NCI-H187 (cell line): ENCODE measurements at places on chromosomes 2 and 18.

DNA sequence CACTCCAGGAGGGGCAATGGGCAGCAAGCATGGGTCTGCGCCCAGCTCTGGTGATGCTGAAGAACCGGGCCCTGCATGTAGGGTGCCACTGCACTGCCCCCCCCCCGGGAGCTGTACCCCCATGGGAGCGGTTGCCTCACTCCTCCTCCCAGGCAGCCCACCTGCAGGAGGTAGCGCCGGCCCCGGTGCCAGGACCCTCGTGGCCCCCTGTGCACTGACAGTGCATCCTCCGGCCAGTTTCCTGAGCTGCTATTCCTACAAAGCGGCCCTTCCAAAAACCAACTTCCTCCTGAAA, 109.4 kb downstream of the ZNF516 start:
- DNase-seq, result no peak

- no peak for DNase-seq
Measured at GRCh38 chr2:230864605-230865306, at the start of gene ITM2C. TSS of gene ITM2C (plus strand) at chr2:230864942. CDS start at chr2:230865026, 84 bp downstream.

DNA sequence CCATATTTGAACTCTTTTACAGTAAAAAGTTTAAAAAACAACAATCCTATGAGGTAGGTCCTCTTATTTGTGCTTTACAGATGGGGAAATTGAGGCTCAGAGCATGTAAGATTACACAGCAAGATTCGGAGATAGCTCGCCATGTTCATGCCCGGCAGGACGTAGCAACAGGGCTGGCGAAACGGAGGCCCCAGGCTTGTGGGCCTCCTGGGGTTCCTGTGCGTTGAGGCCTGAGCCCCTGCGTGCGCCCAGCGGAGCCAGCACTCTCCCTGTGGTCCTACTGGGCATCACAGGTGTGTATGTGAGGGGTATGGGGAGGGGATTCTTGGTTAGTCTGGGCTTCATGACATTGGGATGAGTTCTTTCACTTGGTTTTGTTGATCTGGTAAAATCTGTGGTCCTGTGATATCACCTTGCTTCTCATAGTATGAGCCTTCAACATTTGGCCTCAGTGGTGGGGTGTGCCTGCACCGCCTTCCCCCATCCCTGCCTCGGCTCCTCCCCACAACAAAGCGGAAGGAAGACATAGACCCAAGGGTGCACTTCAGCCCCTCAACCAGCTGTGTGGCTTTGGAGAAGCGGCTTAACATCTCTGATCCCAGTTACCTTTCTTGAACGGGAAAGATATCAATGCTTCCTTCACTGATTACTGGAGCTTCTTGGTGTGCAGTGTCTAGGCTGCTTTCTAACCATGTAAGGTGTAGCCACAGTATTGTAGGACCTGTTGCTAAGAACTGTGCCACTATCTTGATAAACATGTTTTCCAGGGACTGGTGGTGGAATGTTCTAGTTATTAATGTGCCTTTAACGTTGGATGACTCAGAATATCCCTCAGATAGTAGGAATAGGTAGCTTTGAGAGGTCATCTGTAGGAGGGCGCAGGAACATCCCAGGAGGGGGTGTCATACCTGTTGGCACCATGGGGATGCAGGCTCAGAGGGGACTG, 37.2 kb downstream of the HPCAL1 start:
- DNase-seq, result no peak

DNA sequence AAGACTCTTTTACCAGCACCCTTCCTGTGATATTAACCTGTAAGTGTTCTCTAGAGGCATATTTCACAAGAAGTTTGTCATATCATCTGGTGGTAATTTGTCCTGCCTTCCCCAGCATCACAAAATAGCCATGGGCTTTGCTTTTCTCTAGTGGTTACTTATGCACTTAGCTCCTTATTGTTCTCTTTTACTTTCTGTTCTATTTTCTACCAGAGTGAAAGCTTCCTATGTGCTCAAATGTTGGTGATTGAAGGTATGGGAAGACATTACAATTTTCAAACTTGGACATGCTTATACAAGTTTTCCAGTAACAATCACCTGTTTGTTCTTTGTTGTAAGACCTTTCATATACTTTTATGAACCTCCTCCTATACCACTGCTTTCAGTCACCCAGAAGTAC, 87.0 kb upstream of the KCNH7 start:
- DNase-seq, result no peak

- no peak for DNase-seq
Measured at GRCh38 chr2:70627211-70627898, 73.7 kb upstream of the TGFA start.

DNA sequence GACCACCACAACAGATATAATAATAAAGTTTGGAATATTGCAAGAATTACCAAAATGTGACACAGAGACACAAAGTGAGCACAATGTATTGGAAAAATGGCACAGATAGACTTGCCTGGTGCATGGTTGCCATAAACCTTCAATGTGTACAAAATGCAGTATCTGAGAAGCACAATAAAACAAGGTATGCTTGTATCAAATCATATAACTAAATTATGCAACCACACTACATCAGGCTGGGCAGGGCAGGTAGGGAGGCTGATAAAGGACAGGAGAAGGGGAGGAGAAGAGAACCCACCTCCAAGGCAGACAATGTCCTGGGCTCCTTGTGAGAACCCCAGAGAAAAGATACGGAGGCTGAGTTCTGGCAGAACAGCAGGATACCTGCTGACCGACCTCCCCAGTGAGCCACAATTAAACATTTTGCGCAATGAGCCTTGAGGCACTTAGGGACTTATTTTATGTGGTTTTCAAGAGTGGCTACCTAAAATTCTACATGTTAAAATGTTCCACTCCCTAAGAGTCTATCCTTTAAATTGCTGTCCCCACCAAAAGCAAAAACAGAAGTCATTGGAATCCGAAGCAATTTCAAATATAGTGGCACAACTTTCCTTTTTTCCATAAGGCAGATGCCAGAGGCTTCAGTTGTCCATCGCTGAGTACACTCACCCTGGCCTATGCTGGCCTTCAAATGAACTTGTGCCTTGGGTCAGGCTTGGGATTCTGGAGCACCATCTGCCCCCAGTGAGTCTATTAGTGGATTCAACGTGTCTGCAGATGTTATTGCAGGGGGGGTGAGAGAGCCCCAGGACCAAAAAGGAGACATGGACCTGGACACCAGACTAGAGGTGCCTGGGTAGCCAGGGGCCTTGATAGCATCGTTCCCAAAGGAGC, 16.8 kb downstream of the WDFY1 start:
- no peak for DNase-seq

DNA sequence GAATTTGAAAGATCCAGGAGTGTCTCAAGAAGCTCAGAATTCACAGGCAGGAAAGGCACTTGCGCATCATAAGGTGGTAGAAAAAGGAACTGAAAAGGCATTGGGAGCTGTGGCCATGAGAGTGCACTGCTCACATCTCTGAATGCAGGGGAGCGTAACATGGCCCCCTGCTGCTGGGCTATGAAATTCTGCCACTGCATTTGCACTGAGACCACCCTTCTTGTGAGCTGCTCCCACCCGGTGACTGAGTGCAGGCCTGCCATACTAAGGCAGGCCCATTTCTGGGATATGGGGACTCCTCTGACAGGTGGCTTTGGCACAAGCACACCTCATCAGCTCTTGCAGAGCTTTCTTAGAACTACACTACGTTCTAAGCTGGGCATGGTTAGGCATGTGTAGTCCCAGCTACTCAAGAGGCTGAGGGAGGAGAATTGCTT, 25.3 kb upstream of the STARD7 start:
- no peak for DNase-seq

- DNase-seq, result no peak
Measured at GRCh38 chr2:128809259-128809636, 490.6 kb upstream of the HS6ST1 start.

GRCh38 chr2:82234283-82234874, 1929.8 kb upstream of the LRRTM1 start:
- DNase-seq, result no peak

- no peak for DNase-seq
Measured at GRCh38 chr2:21422724-21423522, 299.2 kb downstream of the TDRD15 start.

GRCh38 chr2:197204519-197205250, 105.9 kb downstream of the ANKRD44 start:
- no peak for DNase-seq

DNA sequence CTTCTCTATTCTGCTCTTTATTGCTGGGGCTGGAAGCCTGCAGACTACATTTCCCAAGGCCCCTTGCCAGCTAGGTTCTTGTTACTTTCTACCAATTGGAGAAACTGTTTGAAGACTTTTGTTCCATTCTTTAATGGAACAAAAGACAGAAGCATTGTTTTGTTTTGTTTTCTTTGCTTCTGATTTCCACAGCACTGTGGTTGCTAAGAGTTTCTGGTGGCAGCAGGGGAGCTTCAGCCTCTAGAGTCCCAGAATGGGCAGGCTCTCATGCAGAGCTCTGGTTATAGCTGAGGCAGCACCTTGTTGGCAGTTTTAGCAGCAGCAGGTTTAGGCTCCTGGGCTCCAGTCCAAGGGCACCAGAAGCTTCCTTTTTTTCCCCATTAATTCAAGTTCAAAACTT, 234.3 kb downstream of the ETAA1 start:
- no peak for DNase-seq

DNA sequence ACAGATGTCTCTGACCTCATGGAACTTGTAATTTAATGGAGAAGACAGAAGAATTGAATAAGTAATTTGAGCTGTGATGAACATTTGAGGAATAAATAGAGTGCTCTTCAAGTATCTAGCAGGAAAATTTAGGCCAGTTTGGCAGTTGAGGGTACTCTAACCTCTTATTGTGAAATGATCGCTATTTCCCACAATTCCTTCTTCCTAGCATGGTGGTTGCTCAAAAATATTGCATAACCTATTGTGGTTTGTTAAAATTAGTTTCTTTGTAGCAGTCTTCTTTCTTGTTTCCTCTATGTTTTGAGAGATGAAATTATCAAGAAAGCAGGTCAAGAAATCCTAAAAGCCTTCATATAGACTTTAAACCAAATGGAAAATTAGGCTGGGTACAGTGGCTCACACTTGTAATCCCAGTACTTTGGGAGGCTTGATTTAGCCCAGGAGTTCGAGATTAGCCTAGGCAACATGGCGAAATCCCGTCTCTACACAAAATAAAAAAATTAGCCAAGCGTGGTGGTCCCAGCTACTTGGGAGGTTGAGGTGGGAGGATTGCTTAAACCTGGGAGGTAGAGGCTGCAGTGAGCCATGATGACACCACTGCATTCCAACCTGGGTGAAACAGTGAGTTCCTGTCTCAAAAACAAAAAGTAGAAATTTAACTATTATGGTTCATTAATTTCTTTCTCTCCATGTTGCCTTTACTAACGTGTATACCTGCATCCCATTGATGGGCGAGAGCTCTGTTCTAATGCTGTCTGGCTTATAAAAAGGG, 58.7 kb downstream of the RBKS start:
- DNase-seq, result no peak

GRCh38 chr2:226798422-226799210, 1.0 kb downstream of the IRS1 start:
- DNase-seq, result no peak

GRCh38 chr2:3079959-3080948, 297.4 kb downstream of the EIPR1 start:
- DNase-seq, result no peak

GRCh38 chr2:19686439-19686838, 215.3 kb downstream of the TTC32 start:
- DNase-seq, result no peak

- DNase-seq, result no peak
Measured at GRCh38 chr2:36367895-36368353, 12.3 kb downstream of the CRIM1 start.

DNA sequence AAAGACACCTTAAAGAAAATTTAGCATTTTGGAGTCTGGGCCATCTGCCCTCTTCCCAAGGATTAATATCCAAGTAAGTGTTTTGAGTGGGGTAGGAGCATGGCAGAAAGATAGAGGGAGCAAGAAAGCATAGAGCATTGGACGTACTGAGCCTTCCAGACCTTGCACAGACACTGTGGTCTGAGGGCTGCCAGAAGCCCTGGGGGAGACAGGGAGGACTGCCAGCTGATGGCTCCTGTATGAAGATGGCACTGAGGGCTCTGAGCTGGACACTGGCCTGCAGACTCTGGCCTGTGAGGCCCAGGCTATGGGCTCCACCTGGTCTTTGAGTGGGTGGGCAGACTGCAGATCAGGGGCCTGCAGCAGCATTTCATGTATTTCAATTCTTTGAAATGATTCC, 2.9 kb upstream of the PKDCC start:
- DNase-seq, result no peak
